NCI-H524 treated with DMSO at 0.1 percent for 48 hours (cell line): ENCODE measurements at places on chromosomes 5 and 9.

- no peak for DNase-seq
These were observed 88.9 kb upstream of the TRIO start for GRCh38 chr5:14054111-14054854.

GRCh38 chr5:160638161-160638742 is 213.8 kb downstream of the ATP10B start:
- DNase-seq, result no peak

- DNase-seq, result no peak
These were observed 11.7 kb downstream of the DNAJB5 start for GRCh38 chr9:35001285-35001677.

- DNase-seq, result no peak
These were observed 79.8 kb downstream of the LMX1B start for GRCh38 chr9:126693428-126693944.

- no peak for DNase-seq
These were observed 121.8 kb upstream of the CNTLN start for GRCh38 chr9:17013010-17013409.

DNA sequence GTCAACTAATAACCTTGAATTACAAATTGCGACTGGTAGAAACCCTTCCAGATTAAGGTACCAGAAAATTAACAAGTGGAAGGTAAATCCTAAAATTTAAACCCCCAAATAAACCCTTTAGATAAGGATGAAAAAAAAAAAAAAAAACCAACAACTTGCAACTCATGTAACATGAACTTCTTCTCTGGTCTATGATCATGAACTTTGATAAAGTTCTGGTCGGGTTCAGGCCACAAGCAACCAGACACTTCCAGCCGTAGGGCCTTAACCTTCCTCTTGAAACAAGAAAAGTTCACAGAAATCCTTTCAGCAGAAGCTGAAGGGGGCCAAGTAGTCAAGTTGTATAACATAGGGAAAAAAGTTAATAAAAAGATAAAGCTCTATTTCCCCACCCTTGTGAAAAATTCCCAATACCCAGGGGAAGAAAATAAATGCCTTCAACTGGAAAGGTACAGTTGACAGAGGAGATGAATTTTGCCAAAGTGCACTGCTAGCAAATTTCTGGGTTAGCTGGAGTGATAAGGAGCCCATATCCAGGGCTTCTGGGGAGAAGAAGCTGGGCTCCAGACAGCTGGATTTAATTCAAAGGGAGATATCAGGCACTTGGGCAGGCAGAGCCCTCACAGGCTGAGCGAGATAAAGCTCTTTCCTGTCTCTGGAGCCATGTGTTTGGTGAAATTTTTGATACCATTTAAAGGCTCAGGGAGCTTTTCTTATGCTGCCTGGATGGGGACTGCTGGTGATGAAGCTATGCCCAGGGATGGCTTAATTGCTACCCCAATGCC is 234.2 kb upstream of the PANK3 start:
- DNase-seq, result no peak

DNA sequence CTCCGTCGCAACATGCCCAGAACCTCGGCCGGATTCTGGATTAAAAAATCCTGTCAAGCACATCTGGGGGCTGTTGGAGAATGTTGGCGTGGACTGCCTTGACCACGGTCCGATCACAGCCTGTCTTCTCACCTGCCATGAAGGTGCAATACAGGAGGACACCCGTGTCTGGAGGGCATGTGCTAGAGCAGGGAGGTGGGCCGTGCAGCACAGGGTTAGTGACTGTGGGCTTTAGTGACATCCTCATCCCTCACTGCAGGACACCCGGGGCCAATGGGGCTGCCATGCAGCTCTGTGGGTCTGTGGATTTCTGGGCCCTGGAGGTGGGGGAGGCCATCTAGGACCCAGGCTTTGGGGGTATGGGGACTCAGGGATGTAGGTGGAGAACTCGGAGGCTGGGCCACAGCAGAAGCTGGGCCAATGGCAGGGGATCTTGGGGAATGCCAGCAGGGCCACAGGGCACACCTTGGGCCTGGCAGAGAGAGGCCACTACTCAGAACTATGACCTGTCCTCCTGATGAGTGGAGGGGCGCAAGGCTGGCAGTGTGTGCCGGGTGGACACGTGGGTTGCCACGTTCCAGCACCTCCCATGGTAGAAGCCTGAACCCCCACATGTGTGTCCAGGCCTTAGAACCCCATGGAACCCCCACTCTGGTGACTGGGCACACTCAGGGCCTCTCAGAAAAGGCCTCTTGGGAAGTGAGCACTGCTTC is 23.3 kb downstream of the ZDHHC11B start:
- DNase-seq, result no peak

DNA sequence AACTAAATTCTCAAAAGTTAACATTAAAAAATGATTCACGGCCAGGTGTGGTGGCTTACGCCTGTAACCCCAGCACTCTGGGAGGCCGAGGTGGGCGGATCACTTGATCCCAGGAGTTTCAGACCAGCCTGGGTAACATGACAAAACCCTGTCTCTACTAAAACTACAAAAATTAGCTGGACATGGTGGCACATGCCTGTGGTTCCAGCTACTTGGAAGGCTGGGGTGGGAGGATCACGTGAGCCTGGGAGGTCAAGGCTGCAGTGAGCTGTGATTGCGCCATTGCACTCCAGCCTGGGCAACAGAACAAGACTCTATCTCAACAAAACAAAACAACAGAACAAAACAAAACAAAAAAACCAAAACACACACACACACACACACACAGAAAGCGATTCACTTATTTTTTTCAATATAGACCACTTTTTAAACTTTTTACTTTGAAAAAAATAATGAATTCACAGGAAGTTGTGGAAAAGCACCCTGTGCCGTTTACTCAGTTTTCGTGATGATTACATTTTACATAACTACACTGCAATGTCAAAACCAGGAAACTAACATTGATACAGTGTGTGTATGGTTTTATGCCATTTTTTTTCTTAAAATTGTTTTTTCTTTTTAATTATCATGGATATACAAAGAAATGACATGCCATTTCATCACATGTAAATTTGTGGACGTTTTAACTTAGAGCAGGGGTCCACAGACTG is 73.7 kb downstream of the TENT4A start:
- no peak for DNase-seq

GRCh38 chr5:17182494-17182893 is 34.9 kb upstream of the BASP1 start:
- DNase-seq, result no peak

- no peak for DNase-seq
These were observed 218.4 kb downstream of the CDK5RAP2 start for GRCh38 chr9:120361551-120361950.

- DNase-seq, result no peak
These were observed 188.6 kb downstream of the SNX18 start for GRCh38 chr5:54705994-54706653.

DNA sequence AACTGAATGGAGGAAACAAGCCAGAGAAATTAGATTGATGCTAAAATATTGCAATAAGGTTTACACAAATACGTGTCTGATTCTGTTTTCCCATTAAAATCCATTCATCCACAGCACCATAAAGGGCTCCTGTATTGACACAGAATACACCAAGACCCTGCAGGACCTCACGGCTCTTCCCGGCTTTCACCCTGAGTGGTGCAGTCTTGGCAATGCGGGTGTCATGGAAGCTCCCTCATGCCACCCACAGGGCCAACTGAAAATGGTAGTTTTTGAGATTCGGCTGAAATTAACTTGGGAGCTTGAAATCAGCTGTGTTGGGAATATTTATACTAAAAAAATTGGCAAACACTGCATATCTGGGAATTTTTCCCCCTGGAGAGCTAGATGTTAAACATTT is 17.3 kb upstream of the EXOC3 start:
- no peak for DNase-seq
